Lung (tissue), 17 donors: ENCODE measurements at places on chromosomes 1 and 21.

DNA sequence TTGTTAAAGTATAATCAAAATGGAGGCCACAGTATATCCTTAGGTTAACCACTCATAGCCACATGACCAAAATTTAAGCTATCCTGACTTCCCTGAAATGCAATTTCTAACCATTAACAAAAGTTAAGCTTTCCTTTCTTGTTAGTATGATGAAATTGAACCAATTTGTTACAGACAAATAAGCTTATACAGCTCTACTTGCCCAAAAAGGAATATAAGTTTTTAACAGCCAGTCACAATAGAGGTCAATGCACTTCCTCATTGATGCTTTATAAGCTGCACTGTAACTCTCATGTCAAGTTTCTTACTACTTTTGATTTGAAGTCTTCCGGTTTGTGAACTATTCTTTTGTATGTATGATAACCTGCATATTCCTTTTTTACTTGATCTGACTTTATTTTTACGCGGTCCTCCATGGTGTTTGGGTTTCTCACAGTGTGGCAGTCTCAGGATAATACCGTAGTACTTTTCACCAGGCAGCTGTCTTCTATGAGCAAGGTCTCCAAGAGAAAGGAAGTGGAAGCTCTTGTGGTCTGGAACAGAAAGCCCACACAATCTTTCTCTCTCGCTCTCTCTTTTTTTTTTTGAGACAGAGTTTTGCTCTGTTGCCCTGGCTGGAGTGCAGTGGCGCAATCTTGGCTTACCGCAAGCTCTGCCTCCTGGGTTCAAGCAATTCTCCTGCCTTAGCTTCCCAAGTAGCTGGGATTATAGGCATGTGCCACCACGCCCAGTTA lies 331.6 kb downstream of the SRGAP2C start:
- no peak for DNase-seq

DNA sequence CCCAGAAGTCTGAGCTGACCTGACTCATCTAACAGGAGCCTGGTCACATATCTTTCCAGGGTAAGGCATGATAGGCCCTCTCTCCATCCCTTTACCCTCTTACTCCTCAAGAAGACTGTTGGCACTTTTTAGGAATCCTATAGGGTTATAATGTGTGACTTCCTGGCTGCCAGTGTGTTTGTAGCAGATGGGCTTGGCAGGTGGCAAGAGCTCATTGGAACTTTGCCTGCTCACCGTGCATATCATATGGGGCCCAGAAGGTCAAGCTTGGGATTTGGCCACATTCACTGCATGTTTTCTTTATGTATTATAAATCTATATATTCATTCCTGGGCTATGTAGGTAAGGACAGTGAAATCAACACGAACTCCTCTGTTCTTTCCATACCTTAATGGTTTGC lies 5.2 kb downstream of the KAZN start:
- no peak for DNase-seq

DNA sequence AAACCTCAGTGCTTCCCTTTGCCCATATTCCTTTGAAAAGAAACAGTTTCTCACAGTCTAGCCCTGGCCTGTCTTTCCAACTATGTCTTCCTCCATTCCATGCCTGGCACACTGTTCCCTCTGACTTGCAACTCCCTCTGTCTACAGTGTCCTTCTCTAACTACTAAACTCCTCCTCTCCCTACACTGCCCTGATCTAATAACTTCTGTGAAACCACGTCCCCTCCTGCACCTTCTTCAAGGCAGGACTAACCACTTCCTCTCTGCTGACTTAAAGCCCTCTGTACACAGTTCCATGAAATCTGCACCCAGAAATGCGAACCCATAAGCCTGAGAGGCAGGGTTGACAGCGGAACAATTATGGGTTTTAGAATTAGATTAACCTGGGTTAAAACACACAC lies 62.2 kb upstream of the ATP1B1 start:
- no peak for DNase-seq

DNA sequence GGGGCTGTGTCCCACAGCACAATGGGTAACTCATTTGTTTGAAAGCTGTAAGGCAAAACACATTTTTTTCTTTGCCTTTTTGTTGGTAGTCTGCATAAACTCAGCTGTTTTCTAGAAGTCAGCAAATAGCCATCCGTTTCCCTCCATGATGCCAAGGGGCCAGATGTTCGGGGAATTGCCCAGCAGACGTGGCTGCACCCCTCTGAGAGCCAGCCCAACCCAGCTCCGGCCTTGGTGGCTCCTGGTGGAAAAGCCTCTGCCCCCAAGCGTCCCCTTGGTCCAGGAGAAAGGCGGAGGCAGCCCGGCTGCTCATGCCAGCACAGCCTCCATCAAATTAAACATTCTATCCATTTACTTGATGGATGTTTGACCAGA lies 58.4 kb upstream of the ADARB1 start:
- peak; percentile 64 for DNase-seq

- no peak for DNase-seq
Observed at GRCh38 chr1:82640352-82640751, 839.6 kb downstream of the ADGRL2 start.

DNA sequence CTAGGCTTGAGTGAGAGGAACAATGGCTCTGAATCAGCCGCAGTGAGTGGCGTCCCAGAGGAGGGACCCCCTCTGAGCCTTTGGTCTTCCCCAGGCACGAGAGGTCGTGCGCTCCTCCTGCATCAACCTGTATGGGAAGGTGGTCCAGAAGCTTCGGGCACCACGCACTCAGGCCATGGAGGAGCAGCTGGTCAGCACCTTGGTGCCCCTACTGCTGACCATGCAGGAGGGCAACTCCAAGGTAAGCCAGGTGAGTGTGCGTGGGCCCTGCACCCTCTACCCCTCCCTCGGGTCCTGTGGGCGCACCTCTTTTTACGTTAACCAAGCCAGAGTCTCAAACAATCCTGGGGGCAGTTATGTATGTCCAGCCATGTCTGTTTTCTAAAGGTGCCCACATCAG lies 13.7 kb upstream of the TTC4 start:
- no peak for DNase-seq

GRCh38 chr1:212566522-212567479 lies 41.8 kb upstream of the ATF3 start:
- peak; percentile 68 for DNase-seq

- DNase-seq: no peak
Observed at GRCh38 chr1:219550201-219550600, 62.7 kb downstream of the ZC3H11B start.

DNA sequence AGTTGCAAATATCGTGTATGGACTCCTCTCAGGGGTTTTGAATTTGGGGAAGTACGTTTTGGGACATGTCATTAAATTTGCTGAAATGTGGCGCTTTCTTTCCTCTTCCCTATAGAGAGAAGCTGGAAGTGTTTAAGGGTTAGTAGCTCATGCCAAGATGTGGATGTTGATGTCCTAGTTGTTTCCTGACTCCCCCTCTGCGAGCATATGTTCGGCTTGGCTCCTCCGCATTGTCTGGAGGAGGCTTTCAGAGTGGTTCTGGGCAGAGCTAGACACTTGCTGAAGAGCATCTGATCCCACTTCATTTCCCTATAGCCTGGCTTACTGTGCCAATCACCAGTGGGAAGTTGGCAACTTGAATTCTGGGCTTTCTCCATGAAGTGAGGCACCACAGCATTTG lies 347.4 kb upstream of the B3GALT2 start:
- DNase-seq: peak; percentile 22

GRCh38 chr21:28455253-28455600 lies 537.5 kb downstream of the LTN1 start:
- DNase-seq: no peak

- DNase-seq: no peak
Observed at GRCh38 chr1:192108161-192108560, 50.1 kb upstream of the RGS18 start.

DNA sequence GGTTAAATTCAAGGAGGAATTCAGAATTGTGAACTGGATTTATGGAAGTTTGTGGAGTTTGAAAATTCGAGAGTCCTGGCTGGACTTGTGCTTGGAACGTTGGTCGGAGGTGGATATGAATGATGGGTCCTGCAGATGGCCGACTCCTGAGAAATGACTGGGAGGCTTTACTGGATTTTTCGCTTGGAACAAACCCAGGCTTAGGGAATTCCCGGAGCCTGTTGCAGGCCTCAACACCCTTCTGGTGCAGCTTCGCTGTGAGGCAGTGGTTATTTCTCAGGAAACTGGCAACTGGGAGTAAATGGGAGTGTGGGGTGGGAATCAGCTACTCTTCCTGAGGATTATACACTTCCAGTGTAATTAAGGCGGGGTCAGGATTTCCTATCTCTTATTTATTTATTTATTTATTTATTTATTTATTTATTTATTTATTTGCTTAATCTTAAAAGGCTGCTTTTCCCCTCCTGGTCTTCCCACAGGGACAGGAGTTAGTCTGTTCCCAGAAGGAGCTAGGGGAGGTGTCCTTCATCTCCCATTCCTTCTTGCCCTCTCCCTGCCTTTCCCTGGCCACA lies 21.1 kb downstream of the MAPKAPK2 start:
- DNase-seq: no peak

DNA sequence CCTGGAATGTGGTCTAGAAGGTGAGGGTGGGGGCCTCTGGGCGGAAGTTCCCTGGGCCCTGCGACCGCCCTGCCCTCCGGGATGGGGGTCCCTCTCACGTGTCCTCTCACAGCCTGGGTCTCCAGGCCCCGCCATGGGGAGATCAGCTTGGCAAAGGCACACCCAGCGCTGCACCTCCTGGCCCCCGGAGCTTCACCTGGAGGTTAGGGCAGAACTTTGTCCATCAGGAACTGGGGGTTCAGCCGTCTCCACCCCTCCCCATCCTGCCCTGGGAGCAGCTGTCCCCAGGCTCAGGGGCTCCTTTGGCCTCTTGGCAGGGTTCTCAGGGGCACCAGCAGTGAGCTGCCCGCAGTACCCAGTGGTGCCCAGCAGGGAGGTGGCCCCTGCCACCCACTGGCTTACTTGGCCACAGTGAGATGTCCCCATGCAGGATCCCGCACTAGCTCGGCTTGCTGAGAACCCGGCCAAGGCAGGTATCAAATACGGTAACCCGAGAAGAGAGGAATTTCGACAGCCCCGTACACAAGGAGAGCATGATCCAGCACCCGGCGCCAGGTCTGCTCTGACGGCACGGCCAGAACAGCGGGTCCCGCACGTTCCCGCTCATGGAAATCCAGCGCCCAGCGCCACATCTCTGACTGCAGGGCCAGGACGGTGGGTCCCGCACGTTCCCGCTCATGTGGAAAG lies 36.7 kb downstream of the RRP1 start:
- DNase-seq: peak; percentile 31

DNA sequence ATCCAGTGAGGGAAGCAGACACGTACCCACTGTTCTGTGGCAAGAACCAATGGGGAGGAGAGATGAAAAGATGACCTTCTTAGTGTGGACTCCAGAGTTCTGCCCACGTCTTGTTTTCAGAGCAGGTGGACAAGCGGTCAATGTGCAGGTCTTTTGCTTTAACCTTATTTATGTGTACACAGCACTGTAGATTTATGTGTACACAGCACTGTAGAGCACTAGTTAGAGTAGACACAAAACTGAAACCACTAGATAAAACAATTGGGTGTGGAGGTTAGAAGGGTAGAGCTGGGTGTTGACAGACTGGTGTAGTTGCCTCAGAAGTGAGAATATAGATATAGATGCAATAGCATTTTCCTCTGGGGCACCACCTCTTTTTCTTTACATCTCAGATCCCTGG lies 150.0 kb downstream of the MAGI3 start:
- DNase-seq: no peak

GRCh38 chr21:46065215-46065913 lies 32.5 kb upstream of the COL6A2 start:
- peak; percentile 83 for DNase-seq

DNA sequence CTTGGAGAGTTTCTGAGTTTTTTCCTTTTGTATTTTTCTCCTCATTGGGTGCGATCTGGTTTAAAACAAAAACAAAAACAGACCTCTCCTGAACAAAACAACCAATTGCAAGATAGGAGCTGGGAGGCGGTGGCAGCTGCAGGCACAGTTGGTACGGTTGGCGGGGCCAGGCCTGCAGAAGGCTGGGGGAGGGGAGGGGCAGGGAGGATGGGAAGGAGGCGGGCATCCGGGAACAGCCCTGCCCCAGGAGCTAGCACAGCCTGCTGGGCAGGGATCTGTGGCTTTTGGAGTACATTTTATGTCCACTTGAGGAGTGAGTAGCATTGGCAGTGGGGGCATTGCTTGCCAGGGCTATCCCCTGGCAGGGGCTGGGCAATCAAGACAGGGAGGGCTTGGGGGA lies 5.2 kb downstream of the CAPN9 start:
- DNase-seq: peak; percentile 53
